HS-27A (cell line): ENCODE measurements at places on chromosomes 12 and 14.

- DNase-seq = no peak
These were observed 1.8 kb downstream of the MON2 start for GRCh38 chr12:62468397-62468796.

GRCh38 chr14:32047791-32048190, 29.3 kb upstream of the ARHGAP5 start:
- DNase-seq = no peak

DNA sequence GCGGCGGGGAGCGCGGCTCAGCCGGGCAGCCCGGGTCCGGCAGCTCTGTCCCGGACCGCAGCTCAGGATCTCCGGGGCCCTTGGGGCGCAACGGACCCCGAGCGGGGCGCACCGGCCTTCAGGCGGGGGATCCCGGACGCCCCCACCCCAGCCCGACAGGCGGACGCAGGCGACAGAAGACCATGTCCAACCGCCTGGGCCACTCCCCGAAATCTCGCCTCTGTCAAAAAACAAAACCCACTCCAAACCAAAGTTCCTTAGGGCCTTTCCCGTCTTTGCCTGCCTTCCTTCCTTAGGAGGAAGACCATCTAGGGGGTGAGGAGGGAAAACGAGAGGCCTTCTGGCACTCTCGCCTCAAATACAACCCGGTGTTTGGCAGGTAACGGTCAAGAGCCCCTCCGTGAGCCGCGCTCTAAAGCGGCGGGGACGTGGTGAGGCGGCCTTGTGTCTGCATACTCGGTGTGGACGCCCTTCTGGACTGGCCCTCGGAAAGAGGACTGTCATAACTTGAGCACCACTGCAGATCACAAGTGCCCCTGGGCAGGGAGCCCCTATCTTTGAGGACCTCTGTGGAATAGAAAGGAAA, 604 bp downstream of the HCFC2 start:
- no peak for DNase-seq

GRCh38 chr12:113416091-113416754, 6.0 kb upstream of the SDSL start:
- no peak for DNase-seq

- no peak for DNase-seq
These were observed 54.6 kb downstream of the ACTN1 start for GRCh38 chr14:68924186-68925158.

GRCh38 chr14:50410921-50411320, 14.2 kb upstream of the CDKL1 start:
- DNase-seq = no peak

DNA sequence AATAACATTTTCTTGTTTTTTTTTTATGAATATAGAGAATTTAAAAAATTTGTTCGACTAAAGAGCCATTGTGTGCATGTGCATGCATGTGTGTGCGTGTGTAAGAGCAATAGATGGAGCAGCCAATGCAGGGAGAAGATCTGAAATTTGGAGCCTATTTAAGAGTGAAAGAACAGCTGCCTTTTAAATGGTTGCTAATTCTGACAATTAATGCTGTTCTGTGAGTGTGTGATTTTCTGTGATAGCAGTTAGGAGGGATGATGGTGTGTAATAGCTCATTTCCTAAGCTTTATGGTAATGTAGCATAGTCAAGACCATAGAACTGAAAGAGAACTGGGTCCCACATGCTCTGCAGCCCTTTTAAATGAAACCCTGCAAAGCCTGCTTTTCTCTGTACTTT, 137.9 kb downstream of the NRXN3 start:
- DNase-seq = no peak

- no peak for DNase-seq
These were observed 26.9 kb upstream of the RXYLT1 start for GRCh38 chr12:63752841-63753240.

GRCh38 chr14:68774771-68775613, 17.9 kb downstream of the ZFP36L1 start:
- DNase-seq = no peak

GRCh38 chr12:112288638-112289037, 93.6 kb downstream of the HECTD4 start:
- DNase-seq = no peak

DNA sequence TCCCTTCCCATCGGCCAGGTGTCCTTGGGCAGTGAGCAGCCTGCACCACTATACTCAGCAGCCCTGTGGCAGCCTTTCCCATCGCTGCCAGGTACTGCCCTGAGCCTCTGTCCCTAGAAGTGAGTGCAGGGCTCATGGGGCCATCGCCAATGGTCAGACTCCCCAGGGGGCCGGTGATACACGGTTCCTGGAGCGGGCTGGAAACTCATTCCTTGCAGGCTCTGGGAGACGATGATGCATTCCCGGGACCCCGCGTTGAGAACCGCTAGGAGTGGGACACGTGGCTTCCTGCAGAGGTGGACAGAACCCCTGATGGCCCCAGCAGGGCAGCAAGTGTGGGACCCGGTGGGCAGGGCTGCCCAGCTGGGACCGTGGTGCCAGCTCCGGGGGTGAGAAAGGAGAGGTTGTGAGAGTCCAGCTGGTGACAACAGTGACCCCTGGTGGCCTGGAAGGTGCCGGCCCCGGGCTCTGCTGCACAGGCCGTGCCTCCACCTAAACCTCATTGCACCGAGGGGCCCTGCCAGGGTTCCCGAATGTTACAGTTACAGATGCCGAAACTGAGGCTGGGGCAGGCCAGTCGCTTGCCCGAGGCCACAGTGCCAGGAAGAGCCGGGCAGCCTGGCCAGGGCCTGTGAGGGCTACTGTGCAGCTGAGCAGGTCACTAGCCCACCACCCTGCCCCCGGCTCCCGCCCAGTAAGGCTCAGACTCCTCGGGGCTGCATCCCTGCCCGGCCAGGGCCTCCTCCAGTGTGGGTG, 33.8 kb downstream of the FBRSL1 start:
- DNase-seq = no peak

DNA sequence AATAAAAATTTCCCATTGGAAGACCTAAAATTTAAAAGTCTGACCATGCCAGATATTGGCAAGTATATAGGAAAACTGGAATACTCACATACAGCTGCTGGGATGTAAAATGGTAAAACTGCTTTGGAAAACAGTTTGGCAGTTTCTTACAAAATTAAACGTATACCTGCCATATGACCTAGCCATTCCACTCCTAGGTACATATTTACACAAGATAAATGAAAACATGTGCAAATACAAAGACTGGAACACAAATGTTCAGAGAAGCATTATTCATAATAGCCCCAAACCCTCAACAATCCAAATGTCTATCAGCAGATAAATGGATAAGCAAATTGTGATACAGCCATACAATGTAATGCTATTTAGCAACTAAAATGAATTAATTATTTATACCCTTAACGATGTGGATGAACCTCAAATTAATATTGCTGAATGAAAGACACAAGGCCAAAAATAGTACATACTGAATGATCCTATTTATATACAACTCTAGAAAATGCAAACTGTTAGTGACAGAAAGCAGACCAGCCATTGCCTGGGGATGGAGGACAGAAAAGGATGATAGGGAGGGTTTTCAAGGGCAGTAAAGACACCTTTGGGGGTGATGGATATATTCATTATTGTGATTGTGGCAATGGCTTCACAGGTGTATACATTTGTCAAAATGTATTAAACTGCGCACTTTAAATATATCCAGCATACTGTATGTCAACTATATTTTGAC, 21.3 kb upstream of the TCP11L2 start:
- no peak for DNase-seq

- no peak for DNase-seq
These were observed 536.3 kb downstream of the TMEM121 start for GRCh38 chr14:106062502-106063272.

DNA sequence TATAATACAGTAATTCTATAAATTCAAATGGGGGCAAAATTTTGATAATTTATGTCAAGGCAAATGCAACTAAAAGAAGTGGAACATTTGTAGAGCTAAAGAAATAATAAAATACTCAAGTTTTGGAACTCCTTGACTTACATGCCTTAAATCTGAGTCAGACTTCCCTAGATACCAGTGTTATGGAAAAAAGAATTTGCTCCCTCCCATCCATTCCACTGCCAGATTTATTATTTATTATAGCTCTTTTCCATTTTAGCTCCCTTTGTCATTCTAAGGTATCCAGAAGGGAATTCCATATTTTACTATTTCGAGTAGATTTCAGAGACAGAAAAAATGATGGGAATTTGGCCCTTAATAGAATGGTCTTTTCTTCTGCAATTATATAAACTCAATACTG, 44.0 kb downstream of the RHOJ start:
- DNase-seq = peak; percentile 12
